ENCODE measurements at places on chromosomes 4 and X.

DNA sequence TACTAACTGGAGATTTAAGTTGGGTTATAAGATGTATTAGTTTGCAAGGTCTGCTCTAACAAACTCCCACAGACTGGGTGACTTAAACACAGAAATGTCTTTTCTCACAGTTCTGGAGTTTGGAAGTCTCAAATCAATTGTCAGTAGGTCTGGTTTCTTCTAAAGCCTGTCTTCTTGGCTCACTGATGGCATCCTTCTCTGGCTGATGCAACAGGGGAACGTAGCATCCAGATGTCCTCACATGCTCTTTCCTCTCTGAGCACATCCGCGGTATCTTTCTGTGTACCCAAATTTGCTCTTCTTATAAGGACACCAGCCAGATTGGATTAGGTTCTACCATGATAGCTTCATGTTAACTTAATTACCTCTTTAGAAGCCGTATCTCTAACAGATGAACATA lies 63.2 kb upstream of the BMP3 start:
- DNase-seq = no peak

GRCh38 chrX:98299785-98300184 lies 1416.1 kb downstream of the RPA4 start:
- DNase-seq = no peak

- DNase-seq = no peak
Observed at GRCh38 chr4:183321079-183321478, 1.0 kb upstream of the CLDN22 start.

GRCh38 chrX:38045538-38046096 lies 39.3 kb downstream of the SYTL5 start:
- DNase-seq = no peak

GRCh38 chrX:51894697-51895336 lies 1.4 kb downstream of the MAGED1 start:
- no peak for DNase-seq

GRCh38 chr4:77074381-77074831 lies 1.4 kb downstream of the CCNI start:
- no peak for DNase-seq

DNA sequence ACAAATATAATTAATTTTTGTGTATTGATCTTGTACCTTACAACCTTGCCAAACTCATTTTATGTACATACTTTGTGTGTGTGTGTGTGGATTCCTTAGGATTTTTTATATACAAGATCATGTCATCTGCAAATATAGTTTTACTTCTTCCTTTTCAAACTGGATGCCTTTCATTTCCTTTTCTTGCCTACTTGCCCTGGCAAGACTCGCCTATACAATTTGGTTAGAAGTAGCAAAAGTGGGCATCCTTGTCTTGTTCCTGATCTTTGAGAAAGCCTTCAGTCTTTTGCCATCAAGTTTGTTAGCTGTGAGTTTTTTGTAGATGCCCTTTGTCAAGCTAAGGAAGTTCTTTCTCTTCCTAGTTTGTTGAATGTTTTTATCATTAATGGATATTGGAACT lies 30.5 kb downstream of the RUFY3 start:
- no peak for DNase-seq

DNA sequence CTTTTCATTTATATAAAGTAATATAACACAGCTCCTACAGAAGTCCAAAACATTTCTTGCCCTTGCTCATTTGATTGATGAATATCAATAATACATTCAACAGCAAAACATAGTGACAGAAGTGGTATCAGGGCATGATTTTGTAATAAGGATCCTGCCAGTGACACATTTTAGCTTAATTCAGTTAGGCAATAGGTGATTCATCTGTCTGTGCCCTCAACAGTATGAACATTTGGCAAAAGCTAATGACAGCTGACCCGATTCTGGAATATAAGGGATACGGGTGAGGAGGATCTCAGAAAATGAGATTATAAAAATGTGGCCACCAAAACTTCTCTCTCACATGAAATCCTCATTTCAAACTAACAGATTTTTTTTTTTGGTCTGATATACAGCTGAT lies 294.0 kb downstream of the CAMK2D start:
- DNase-seq = no peak

DNA sequence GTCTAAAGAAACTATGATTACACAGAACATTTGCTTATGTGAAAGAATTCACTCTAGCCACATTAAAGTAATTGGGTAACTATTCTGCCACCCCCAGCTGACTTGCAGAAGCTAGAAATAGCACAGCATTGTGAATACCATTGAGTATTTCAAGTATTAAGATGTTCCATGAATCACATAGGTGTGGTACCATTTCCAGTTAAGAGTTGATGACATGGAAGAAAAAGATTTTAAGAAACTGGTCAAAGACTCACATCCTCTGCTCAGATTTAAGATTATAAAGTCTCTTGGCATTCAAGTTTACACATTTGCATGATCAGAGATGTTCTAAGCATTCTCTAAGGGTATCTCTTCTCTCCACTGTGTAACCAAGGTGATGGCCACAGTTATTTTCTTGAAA lies 287.5 kb downstream of the CAMK2D start:
- DNase-seq = no peak

- no peak for DNase-seq
Observed at GRCh38 chrX:66625525-66625924, 13.4 kb downstream of the EDA2R start.

GRCh38 chr4:200936-201335 lies 76.6 kb downstream of the ZNF718 start:
- no peak for DNase-seq

- no peak for DNase-seq
Observed at GRCh38 chr4:166363198-166363597, 490.2 kb downstream of the TLL1 start.

- DNase-seq = no peak
Observed at GRCh38 chr4:94032754-94033153, 174.9 kb upstream of the SMARCAD1 start.

- DNase-seq = no peak
Observed at GRCh38 chr4:62797221-62797620, 1597.1 kb downstream of the ADGRL3 start.

DNA sequence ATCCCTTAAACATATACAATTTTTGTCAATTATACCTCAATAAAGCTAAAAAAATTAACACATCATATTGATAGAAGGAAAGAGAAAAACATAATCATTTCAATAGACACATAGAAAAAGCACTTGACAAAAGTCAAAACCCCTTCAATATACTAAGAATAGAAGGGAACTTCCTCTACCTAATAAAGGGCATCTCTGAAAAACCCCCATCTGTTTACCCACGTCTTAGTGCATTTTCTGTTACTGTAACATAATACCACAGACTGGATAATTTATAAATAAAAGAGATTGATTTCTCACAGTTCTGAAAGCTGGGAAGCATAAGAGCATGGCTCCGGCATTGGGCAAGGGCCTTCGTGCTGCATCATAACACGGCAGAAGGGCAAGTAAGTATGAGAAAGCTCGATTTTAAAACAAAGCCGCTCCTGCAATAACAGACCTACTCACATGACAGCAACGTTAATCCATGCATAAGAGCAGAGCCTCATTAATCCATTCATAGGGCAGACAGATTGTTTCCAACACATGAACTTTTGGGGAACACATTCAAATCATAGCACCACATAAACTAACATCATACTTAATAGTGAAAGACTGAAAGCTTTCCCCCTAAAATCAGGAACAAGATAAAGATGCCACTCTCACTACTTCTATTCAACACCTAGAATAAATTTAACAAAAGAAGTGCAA lies 15.7 kb downstream of the STEEP1 start:
- DNase-seq = no peak

- DNase-seq = no peak
Observed at GRCh38 chr4:26141911-26142638, 178.7 kb upstream of the RBPJ start.

DNA sequence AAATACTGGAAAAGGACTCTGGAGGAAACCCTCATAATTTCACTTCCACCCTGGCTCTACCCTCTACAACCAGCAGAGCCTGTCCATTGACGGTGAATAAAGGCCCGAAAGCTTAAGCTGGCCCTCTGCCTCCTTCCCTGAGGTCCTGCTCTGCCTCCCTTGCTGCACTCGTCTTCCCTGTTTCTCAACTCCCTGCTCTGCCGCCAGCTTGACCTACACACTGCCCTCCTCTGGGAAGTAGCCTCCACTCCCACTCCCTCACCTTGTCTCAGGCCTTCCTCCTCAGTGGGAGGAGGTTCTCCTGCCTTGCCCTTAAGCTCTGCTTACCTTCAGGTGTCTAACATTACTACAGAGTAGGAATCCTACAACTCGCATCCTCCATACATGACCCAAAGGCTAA lies 608.6 kb upstream of the NR3C2 start:
- DNase-seq = no peak

DNA sequence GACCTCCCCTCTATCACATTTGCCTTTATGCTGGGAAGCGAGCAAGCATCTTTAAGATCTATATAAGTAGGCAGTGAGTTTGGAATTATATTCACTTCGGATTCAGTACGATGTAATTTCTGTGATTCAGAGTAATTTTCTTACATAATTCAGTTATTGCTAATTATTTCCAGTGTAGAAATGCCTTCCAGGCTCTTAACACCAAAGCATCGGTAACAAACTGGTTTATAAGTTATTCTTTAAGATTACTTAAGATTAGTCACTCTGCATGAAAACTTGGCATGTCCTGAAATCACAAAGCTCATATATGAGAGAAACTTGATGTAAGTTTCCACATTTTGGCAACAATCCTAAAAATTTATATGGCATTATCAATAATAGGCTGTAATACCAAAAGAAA lies 120.8 kb downstream of the ADAMTS3 start:
- no peak for DNase-seq

GRCh38 chr4:8262637-8263322 lies 6.8 kb upstream of the HTRA3 start:
- DNase-seq = no peak

DNA sequence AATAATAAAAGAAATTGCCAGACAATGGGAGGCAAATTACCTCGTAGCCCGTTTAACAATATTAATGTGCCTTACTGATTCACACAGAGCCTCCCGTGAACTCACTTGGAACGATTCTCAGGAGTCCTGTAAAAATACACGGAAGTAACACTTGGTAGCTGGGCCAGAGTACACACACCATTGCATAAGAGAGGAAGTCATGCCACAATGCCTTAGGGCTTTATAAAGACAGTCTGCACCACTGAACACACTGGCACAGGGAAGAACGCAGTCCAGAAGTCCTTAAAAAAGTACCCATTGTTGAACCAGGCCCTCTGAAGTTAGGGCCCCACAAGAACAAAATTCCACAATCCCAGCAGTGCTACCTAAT lies 15.1 kb downstream of the SLC2A9 start:
- DNase-seq = no peak

- DNase-seq = no peak
Observed at GRCh38 chr4:153668647-153669046, 15.4 kb upstream of the TLR2 start.

DNA sequence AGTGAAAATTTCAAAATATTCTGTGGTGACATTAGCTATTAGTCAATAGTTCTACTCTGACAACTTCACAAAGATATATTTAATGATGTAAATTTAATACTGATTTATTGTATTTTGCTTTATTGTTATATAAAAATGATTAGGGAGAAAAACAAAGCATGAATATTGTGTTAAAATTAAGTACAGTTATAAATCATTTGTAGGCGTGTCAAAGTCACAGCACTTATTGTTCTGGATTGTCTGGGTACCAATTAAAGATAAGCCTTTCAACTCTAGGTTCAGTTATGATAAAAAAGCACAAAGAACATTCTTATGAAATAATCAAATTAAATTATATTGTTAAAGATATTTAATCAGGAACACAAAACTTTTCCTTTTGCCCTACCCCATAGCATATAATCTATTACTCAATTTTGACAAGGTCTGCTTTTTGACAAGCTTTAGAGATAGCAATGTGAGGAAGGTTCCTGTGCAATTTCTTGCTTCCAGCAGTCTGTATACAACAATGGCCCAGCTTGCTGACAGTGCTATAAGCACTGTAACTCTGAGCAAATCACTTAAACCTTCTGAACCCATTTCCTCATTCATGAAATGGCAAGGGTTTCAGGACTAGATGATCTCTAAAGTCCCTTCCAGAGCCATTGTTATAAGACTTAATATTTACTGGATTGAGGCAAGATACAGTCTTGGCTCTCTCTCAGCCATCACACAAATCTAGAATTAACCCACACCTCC lies 910.3 kb upstream of the LCORL start:
- no peak for DNase-seq

DNA sequence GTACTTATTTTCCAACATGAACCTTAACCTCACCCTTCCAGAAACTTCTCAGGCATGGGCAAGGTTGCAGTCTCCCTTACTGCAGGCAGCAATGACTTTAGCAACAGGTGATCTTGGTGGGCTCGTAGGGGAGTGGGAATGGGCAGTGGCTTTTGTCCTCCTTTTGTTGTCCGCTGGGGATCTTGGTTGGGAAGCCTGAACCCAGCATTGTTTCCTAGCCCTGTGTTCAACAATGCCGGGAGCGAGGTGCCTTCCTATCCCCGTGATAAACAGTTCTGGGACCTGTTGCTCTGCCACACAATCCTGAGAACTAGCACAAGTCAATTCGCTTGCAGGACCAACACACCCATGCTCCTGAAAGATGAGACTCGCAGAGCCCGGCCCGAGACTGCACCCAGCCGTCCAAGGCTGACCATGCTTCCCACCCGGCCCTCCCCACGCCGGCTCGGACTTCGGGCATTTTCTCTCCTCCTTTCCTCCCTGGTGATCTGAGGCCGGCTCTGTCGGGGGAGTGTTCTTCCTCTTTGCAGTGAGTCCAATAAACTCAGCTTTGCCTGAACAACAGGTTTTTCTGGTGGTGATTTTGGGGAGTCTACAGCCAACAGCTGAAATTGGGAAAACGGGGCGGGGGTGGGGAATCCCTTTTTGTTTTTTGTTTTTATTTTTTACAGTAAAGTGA lies 20.2 kb downstream of the IRAK1 start:
- DNase-seq = no peak

DNA sequence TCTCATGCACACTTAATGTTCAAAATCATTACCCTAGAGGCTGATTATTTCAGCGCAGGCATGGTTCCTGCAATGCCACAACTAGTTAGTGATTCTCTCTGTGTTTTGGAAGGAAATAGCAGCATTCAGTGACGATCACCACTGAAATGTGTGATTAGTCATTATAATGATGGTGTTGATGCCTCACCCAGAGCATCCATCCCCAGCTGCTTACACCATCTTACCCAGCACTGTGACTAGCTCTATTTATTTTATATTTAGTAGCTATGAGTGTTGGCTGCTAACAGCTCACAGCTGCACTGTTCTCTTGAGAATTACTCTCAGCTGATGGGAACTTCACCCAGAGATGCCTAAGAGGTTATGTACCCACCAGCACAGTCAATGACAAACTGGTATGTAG lies 60.5 kb upstream of the TSPAN7 start:
- DNase-seq = no peak

- no peak for DNase-seq
Observed at GRCh38 chrX:9310616-9311015, 154.2 kb upstream of the TBL1X start.

DNA sequence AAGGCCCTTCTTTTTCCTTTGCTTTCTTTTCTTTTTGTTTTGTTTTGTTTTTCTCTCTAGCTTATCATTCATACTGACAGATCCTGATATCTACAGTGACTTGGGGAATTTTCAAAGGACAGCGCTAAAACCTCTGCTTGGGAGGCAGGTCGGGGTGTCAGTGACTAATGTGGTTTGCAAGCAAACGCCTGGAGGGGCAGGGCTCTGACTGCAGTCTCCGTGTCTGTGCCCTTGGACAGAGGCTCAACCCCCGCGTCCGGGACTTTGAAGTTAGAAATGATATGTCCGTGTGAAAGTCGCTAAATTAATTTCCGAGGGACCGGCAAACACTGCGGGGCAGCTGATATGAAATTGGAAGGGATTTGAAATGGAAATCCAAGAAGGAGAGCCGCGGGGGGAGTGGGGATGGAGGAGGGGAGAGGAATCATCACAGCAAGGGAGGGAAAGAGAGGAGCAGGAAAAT lies 312.4 kb downstream of the DHRSX start:
- DNase-seq = no peak

GRCh38 chr4:158255727-158256324 lies 45.5 kb downstream of the TMEM144 start:
- DNase-seq = no peak
